ENCODE measurements at places on chromosomes 7 and 10. TPM values are rescaled to one million over a fixed set of nuclear protein-coding genes. Genes with fewer than 3 reads are reported as not detected.
A peak's percentile ranks its signal among the peaks of the same experiment; 100 is the strongest.

Gene OPN1SW
- total RNA-seq: not detected

Gene HOXA7
- 0.09 TPM for total RNA-seq

GRCh38 chr10:48399056-48399541, 92.6 kb downstream of the MAPK8 start:
- no peak overlapping the region for H3K27ac ChIP-seq
- no peaks in the 10 kb centered on the region for H3K36me3 ChIP-seq
- no peaks in the 10 kb centered on the region for H3K27me3 ChIP-seq
- H3K4me3 ChIP-seq: no peak overlapping the region

GRCh38 chr7:43649755-43650274, 66.9 kb downstream of the STK17A start:
- peak overlapping the region; percentile 97 for H3K27ac ChIP-seq
- peaks cover 65% of the 10 kb centered on the region for H3K4me1 ChIP-seq
- no peak for DNase-seq
- H3K36me3 ChIP-seq: peaks cover 20% of the 10 kb centered on the region
- no peak overlapping the region for H3K4me3 ChIP-seq

All from SJSA1 (cell line).